ENCODE measurements at places on chromosomes 3 and 15.

DNA sequence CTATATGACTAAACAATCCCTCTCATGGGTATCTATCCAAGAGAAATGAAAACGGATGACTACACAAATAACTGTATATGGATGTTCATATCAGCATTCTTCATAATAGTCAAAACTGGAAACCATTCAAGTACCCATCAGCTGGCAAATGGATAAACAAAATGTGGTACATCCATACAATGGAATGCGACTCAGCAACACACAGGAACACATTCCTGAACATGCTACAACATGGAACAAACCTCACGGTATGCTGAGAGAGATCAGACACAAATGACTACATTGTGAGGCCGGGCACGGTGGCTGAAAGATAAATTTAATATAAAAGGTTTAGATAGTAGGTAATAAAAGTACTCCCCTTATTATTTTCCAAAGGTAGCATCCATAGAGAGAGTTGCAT lies 42.6 kb downstream of the CCR4 start:
- no peak for DNase-seq

DNA sequence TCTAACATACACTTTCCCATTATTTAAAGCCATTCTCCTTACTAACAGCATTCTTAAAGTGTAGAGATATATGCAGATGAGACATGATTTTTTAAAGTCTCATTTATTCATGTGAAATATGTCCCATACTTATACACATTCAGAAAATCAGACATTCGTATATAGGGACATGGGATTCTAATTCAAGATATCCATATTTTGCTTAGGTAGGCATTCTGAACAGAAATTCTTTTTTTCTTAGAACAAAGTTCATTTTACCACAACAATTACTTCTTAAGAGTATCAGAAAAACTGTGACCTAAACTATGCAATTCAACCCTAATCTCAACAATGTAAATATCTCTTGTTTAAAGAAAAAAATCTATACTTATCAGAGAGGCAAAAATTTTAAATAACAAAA lies 16.2 kb downstream of the DCUN1D1 start:
- DNase-seq: no peak

DNA sequence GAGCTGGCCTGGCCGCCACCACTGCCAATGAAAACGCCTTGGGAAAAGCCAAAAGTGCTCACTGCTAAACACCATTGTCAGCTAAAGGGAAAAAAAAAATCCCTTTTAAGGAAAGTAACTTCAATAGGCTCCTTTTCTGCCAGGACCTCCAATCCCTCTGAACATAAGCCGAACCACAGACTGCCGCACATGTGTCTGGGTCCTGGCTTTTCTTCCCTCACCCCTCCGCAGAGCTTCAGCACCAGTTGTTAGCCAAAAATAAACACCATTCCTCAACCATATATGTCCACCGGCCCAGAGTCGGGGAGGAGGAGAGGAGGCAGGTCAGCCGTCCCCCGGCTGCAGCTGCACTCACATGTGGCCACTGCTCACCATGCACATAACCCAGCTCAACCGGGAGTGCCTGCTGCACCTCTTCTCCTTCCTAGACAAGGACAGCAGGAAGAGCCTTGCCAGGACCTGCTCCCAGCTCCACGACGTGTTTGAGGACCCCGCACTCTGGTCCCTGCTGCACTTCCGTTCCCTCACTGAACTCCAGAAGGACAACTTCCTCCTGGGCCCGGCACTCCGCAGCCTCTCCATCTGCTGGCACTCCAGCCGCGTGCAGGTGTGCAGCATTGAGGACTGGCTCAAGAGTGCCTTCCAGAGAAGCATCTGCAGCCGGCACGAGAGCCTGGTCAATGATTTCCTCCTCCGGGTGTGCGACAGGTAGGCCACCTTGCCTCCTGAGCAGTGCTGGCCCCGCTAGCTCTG lies at the start of gene FBXL22:
TSS of gene FBXL22 (plus strand) at position 350 of the 753 bp plus-strand sequence. CDS start at position 356, 6 bp downstream.
- DNase-seq: peak; percentile 41

DNA sequence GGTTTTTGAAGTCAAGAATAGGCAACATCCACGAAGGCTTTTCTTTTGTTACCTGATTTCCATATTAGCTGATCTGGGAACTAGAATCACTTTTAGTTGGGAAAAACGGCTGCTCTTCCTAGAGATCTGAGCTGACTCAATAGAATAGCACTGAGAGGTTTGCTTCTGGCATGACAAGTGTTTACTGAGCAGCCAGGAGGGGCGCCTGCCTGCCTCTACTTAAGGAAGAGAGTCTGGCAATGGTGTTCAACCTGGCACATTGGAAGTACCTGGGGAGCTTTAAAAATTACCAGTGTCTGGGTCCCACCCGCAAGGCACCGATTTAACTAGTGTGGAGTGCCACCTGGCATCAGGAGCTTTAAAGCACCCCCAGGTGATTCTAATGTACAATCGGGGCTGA lies 34.4 kb downstream of the FAM43A start:
- DNase-seq: no peak

DNA sequence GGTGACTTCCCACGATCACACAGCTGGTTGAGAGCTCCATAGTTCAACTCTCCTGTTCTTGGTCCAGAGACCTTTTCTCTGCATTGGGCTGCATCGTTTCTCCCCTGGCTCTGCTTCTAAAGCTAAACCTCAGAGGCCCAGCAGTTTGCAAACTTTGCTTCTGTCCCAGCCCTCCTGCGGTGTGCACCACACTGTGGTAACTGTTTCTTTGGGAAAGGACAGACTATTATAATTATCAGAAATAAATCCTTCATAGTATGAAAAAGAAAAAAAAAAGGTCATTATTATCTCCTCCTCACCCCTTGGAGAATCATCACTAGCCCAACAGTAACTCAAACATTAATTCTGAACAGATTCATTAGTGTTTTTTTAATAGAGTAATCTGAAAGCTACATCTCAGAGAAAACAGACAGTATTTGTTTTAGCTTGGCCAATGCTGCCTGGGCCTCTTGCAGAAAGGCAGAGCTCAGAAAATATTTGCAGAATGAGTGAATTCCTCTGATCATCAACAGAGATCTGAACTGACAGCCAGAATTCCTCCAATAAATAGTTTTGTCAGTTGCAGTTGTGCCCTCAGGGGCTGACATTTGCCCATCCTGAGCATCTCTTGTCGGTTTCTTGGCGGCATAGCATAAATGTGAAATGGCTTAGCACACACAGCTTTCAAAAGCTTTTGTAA lies 52.9 kb downstream of the BFSP2 start:
- DNase-seq: peak; percentile 35

- DNase-seq: no peak
These were observed 59.0 kb upstream of the PPARG start for GRCh38 chr3:12229896-12230295.

DNA sequence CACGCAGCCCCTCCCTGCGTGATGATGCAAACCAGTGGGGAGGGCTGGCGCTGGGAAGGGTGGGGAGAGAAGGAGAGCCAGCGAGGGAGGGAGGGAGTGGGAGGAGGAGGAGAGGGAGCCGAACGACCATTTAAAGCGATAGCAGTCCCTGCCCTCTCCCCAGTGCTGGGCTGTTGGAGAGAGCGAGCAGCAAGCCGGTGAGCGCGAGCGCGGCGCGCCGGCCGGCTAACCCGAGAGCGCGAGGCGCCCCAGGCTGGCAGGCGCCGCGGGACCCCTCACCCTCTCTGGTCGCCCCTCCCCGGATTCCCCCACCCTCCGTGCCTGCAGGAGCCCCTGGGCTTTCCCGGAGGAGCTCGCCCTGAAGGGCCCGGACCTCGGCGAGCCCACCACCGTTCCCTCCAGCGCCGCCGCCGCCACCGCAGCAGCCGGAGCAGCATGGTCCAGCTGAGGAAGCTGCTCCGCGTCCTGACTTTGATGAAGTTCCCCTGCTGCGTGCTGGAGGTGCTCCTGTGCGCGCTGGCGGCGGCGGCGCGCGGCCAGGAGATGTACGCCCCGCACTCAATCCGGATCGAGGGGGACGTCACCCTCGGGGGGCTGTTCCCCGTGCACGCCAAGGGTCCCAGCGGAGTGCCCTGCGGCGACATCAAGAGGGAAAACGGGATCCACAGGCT lies at the start of gene GRM7:
TSS of gene GRM7 (plus strand) at position 162 of the 671 bp plus-strand sequence.
- DNase-seq: no peak

DNA sequence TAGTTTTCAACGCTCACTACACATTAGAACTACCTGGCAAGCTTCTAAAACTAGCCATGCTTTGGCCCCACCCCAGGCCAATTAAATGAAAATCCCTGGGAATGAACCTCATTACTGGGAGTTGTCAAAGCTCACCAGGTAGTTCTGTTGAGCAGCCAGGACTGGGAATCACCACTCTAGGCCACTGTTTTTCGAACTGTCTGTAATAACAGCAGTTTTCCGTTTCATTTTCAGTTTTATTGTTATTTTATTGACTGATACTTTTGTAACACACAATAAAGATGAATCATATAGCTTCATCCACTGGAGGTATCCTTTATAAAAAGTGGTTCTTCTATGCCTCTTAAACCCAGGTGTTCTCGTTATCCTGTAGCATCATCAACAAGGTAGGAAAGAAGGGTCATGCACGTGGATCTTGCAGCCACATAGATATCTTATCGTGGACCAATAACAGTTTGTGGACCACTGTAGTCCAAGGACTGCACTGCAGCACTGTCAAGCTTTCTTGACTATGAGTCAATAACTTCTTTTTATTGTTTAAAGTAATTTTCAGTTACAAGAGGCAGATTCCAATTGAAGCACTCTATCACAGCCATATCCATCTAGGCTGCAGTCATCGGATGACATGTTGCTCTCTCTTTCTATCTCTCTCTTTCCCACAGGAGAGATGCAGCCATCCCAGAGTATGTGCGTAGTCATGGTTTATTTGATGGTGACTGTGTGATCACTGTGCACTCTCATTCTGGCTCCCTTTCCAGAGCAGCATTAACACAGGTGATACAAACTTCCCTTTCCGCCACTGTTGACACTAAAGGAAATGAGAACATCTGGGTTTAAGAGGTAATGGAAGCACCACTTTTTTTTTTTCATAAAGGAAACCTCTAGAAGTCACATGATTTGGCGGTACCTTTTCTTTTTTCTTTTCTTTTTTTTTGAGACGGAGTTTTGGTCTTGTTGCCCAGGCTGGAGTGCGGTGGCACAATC lies 39.0 kb upstream of the BLM start:
- DNase-seq: no peak

DNA sequence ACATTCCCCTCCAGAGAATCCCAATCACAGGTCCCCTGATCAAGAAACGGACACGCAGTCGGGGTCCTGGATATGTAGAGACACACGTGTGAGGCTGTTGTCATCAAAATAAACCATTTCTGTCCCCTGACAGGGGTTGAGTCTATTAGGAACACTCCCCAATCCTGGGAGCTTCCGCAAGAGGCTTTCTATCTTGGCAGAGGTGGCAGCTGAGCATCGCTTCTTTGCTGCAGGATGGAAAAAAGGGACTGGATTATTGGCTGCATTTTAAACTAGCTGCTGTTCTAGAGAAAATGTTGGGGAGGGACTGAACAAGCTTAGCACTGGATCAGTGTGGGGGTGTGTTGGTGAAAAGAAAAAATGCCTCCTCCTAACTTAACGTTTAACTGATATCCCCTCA lies 2.5 kb upstream of the CNTN4 start:
- no peak for DNase-seq

- no peak for DNase-seq
These were observed 700.8 kb downstream of the SI start for GRCh38 chr3:164377466-164377865.

DNA sequence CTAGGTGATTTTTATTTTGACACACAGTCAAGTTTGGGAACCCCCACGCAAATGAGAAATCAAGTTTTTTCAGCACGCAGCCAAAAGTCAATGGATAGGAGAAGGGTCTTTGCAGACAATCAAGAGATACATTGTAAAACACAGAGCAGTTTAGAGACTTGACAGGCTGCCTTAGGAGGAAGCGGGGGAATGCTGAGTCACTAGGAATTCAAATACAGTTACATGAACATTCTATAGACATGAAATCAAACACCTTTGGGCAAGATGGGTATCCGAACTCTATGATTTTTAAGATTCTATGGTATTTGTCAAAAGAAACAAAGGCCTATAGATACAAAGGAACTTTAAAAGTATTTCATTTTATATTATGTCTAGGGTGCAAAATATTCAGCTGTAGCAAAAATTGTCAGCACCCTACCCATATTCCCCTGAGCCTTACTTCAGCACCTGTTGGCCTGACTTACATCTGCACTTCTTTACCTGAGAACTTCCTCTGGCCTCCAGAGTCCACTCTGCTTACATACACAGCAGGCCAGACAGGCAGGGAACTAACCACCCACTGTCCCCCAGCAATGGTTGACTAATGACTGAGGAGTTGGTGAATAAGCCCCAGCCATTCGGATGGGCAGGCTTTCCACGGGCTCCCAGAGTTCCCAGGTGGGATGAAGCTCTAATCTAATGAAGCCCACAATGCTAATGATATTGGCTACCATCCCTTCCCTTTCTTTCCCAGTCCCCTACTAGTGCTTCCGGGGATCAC lies 289.3 kb upstream of the RORA start:
- DNase-seq: no peak

GRCh38 chr3:81995329-81995728 lies 233.9 kb upstream of the GBE1 start:
- no peak for DNase-seq

DNA sequence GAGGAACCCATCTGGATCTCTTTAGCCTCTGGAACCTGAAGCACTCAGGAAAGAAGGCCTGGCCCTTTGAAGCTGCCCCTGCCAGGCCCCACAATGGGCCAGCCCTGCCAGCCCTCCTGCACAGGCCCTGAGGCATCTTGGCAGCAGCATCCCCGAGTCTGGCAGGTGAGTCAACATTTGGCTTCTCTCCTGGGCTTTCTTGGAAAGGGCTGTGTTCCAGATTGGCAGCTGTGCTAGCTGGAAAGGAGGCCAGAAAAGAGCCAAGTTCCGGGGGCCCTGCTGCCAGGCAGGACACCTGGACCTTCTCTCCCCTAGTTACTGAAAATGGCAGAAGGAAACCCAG lies 187.2 kb downstream of the SHQ1 start:
- DNase-seq: peak; percentile 90

GRCh38 chr3:64267721-64268604 lies 42.7 kb upstream of the PRICKLE2 start:
- peak; percentile 84 for DNase-seq

- no peak for DNase-seq
These were observed 399.4 kb downstream of the SHQ1 start for GRCh38 chr3:72448858-72449257.

DNA sequence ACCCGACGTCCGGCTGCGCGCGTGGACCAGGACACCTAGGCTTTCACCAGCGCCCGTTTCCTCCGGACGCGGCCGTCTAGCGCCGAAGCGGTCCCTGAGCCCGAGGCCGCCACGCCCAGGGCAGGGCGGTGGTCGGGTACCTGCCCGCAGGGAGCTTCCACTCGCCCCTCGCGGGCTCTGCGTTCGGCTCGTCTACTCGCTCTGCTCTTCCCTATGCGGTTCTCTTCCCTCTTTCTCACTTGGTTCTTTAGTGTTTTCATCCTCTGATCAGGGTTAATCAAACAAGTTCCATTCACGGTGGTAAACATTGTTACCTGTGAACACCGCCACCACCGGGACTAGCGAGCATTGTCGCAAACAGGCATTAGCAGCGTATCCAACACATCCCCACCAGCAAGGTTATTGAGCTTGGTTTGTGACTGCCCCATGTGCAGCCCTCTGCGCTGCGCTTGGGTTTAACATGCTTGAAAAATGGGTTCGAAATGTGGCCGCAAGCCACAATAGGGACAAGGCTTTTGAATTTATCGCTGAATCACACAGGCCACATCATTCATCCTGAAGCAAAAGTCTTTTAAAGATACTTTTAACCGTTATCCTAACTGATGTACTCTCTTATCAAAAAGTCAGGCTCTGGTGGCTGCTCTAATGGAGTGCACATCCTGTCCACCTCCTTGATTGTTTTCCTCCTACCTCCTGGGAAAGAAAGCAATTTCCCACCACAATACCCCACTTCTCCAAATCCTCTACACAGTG lies 843 bp upstream of the CD47 start:
- no peak for DNase-seq

Data from AG20443 (cell line).